ENCODE measurements at places on chromosomes 3 and 15.

DNA sequence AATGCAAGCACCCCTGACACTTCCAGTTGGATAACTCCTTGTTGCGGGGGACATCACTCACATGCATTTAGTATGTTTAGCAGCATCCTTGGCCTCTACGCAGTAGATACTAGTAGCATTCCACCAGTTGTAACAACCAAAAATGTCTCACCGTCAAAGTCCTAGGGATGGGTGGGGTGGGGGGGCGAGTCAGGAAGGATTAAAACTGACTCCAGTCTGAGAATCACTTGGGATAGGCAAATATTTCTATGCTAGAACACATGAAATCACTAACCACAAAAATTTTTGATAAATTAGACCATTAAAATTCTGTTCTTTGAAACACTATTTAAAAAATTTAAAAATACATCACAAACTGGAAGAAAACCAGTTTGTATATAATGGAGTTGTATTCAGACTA lies 18.0 kb downstream of the ICE2 start:
- no peak for DNase-seq

DNA sequence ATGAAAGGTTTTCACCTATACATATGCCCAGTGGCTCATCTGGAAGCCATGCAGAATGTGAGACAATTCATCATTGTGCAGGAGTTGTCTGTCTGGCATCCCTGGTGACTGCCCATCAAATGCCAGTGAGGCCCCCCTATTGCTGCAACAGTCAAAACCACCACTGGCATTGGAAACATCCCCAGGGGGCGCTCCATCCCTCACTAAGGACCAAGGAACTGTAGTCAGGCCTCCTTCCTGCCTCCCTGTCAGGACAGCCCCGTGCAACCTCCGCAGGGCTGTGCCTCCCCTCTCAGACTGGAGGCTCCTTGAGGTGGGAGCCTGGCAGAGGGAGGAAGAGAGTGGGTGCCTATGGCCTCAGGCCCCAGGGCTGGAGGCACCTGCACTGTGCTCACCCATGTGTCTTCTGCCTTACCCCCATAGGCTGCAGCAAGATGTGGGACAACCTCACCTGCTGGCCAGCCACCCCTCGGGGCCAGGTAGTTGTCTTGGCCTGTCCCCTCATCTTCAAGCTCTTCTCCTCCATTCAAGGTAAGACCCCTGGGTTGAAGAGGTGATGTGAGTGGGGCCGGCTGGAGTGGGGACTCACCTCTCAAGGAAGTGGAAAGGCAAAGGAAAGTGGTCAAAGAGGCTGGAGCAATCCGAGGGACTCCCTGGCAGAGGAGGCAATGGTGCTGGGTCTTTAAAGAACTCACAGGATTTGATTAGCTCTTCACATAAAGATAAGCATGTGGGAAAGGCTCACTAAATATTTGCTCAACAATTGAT lies 16.5 kb downstream of the VIPR1 start:
- DNase-seq: no peak

- no peak for DNase-seq
Measured at GRCh38 chr15:88337993-88338392, 81.5 kb upstream of the NTRK3 start.

- DNase-seq: no peak
Measured at GRCh38 chr3:135447483-135447882, 518.0 kb upstream of the PPP2R3A start.

GRCh38 chr3:158097081-158097592 lies 9.1 kb downstream of the SHOX2 start:
- no peak for DNase-seq

- DNase-seq: no peak
Measured at GRCh38 chr15:48040166-48040817, 80.5 kb upstream of the SLC24A5 start.

- no peak for DNase-seq
Measured at GRCh38 chr15:78104566-78105475, 12.5 kb downstream of the SH2D7 start.

- DNase-seq: peak; percentile 3
Measured at GRCh38 chr15:57914350-57915055, 151.0 kb downstream of the ALDH1A2 start.

Measured in NCI-H187 (cell line).